ENCODE measurements at places on chromosomes 1 and 21.

DNA sequence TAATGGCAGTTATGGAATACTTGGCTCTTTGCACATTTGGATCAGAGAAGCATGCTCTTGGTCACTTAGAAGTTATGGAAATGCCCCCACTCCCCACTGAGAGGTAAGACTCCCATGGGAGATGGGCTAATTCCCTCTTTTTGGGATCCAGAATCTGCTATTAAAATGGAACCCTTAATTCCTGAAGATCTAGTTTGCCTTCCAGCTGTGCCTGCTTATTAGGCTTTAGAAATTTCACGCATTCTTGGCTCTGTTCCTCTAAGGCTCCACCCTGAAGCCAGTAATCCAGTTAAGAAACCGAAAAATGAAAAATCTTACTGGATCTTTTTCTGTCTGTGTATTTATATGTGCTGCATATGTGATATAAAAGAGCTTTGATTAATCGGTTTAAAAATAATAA is 76.7 kb downstream of the USH2A start:
- peak; percentile 26 for DNase-seq

GRCh38 chr1:181104790-181105133 is 16.3 kb downstream of the IER5 start:
- DNase-seq, result no peak

DNA sequence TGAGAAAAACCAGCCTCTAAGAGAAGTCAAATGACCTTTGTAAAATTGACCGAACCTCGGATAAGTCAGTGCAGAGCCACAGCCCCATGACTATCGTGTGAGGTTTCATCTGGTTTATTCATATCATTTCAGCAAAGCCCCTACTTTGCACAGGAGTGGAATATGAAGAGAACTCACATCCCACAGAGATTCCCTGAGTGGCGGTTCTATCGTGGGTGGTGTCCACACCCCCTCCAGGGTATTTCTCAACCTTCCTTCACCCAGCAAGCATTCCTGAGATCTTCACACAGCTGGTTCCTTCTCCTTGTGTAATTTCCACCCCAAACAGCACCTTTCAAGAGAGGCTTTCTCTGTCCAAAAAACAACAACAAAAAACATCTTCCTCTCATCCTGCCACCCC is 47.5 kb downstream of the EVA1C start:
- DNase-seq, result no peak

- no peak for DNase-seq
Observed at GRCh38 chr1:228150461-228151179, 890 bp downstream of the GJC2 start.

DNA sequence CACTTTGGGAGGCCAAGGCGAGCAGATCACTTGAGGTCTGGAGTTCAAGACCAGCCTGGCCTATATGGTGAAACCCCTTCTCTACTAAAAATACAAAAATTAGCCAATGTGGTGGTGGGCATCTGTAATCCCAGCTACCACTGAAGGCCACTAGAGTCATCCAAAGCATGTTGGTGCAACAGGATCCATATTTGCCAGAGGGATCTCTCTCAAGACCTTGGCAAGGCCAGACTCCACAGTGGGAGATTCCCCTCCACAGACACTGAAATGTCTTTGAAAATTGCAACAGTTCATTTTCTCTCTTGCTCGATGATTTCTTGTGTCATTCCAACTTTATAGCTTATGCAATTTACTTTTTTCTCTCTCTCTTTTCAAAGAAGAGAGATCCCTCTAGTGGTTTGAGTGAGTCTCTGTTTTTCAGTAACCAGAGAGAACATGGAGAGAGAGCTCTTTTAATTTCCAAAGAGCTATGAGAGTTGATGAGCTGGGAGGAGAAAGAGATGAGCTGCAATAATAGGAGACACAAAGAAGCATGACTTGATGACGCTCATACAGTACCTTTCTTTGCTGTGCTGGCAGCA is 176.8 kb upstream of the USP25 start:
- DNase-seq, result no peak

DNA sequence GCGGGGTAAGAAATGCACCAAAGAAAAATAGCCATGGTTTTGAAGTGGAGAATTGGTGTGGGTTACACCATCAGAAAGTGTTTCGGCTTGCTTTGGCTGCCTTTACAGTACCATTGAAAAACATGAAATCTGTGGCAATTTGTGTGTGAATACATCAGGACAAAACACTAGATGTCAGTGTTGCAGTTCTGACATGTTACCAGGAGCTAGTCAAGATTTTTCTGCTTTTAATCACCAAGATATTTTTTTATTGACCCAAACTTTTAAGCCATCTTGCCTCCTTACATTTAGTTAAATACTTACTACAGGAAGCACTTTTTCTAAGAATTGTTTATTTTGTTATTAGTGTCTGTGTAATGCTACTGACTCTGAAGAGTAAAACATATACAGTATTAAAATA is 14.3 kb downstream of the RRP15 start:
- no peak for DNase-seq

- DNase-seq, result no peak
Observed at GRCh38 chr1:23341931-23342692, 2.0 kb downstream of the HNRNPR start.

DNA sequence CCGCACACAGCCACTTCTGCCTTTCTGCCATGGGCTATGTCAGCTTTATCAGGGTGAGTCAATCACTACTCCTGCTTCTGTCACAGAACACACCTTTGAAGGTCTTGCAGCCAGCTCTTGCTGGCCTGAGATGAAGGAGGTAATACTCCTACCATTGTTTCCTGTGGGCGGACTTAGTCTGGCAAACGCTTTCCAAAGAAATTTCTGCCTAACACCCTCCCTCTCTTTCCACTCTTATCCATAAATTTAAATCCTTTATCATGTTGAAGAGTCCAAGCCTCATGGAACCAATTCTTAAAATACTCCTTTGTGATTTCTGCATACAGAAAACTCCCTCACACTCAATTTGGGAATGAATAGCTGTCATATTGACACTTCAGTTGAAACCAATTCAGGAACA is 633.1 kb upstream of the CHRM3 start:
- DNase-seq, result no peak

DNA sequence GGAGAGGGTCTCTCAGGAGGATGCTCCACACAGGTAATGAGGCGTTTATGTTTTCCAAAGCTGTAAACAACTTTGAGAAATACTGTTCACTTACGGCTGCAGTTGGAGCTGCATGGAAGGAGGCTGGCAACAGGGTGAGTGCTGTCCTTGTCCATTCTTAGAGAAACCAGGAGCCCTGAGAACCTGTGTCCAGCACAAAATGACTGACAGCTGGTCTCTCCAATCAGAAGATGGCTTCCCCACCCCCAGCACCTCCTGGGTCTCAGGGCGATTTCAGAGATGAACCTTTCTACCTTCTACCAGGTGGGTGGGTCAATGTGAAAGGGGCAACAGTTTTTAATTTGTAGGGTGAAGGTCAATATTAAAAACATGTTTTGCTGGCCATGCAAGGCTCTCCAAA is 353.6 kb downstream of the NPHP4 start:
- no peak for DNase-seq

DNA sequence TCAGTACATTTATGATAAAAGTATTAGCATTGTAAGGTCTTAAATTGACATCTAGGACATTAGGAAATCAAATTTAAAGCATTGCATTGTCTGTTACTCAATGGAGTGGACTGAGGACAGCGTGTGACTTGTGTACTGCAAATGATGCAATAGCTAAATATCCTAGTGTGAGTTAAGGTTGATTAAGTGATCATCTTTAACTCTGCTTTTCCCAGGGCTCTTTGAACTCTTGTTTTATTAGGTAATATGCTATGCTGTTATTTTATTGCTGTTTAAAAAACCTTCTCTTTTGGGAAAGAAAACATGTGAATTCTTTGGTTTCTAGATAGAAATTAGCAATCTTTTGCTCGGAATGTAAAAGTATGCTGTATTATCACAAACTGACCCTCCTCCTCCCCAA is 38.6 kb downstream of the NFIA start:
- DNase-seq, result no peak

DNA sequence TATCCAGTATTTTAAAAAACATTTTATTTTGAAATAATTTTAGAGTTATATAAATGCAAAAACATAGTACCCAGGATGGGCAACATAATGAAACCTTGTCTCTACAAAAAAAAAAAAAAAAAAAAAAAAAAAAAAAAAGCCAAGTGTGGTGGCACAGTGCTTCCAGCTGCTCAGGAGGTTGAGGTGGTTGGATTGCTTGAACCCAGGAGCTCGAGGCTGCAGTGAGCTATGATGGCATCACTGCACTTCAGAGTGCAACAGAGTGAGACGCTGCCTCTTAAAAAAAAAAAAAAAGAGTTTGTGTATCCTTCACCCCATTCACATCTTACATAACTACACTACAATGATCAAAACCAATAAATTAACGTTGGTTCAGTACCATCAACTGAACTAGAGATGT is 115.6 kb upstream of the KIF26B start:
- DNase-seq, result no peak

GRCh38 chr1:1777950-1778662 is at the start of gene NADK:
TSS of gene NADK (minus strand) at chr1:1778470. CDS start at chr1:1765406, 13,064 bp downstream.
- no peak for DNase-seq

- no peak for DNase-seq
Observed at GRCh38 chr1:65525266-65526048, 105.0 kb downstream of the LEPR start.

DNA sequence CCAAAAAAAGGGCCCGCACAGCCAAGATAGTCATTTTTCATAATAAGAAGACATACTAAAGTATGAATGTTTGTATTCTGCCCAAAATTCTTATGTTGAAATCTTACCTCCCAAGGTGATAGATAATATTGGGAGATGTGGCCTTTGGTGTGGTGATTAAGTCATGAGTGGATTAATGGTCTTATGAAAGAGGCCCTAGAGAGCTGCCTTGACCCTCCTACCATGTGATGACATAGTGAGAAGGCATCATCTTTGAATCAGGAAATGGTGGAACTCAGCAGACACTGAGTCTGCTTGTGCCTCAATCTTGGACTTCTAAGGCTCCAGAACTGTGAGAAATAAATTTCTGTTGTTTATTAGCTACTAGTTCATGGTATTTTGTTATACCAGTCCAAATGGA is 11.8 kb upstream of the RNPC3 start:
- no peak for DNase-seq

- no peak for DNase-seq
Observed at GRCh38 chr1:5597991-5598823, 394.0 kb downstream of the NPHP4 start.

GRCh38 chr1:243765676-243766075 is 84.4 kb downstream of the AKT3 start:
- DNase-seq, result no peak

- no peak for DNase-seq
Observed at GRCh38 chr1:201353186-201353940, 24.1 kb downstream of the TNNT2 start.

GRCh38 chr1:27507960-27508665 is 18.1 kb upstream of the WASF2 start:
- no peak for DNase-seq

DNA sequence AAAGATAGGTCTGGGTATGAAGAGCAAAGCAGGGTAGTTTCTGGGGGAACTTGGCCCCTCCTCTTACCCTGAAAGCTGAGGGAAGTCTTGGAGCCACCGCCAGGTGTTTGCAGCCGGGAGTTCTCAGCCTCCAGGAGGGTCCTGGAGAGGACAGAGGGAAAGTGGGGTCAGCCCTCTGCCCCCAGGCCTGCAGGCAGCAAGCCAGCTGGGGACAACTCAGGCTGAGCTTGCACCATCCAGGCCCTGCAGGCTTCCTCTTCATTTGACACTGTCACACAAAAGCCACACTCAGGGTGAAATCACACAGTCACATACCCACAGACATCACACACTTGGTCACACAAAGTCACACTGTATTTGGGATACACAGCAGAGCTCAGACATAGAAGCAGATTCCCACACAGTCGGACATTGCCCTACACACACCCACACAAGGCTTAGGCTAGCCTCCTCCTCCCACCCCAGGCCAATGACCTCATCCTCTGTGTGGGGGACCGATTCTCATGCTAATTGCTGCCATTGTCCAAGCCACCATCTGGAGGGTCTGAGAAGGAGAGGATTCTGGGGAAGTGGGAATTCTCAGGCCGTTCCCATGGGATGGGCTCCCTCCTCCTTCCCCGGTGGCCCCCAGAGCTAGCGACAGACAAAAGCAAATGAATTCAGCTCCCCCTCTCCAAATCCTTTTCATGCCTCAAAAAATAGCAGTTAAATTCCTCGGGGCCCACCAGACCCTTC is 3.7 kb downstream of the NES start:
- DNase-seq, result no peak

DNA sequence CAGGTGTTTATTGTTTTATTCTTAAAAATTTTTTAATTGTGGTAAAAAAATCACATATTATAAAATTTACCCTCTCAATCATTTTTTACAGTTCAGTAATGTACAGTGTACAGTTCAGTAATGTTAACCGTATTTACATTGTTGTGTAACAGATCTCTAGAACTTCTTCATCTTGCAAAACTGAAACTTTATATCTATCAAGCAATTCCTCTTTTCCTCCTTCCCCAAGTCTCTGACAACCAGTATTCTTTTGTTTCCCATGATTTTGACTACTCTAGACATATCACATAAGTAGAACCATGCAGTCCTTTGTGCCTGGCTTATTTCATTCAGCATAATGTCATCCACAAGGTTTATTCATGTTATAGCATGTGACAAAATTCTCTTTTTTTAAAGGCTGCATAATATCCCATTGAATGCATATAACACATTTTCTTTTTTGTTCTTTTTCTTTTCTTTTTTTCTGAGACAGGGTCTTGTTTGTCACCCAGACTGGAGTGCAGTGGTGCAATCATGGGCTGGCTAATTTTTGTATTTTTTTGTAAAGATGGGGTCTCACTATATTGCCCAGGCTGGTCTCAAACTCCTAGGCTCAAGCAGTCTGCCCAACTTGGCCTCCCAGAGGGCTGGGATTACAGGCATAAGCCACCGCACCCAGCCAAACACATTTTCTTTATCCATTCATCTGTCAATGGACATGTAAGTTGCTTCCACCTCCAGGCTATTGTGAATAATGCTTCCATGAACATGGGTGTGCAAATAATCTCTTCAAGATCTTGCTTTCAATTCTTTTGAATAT is 17.2 kb upstream of the RCSD1 start:
- no peak for DNase-seq

GRCh38 chr1:99645203-99645602 is 710 bp upstream of the PALMD start:
- DNase-seq, result peak; percentile 84

- no peak for DNase-seq
Observed at GRCh38 chr1:6248161-6248776, 4.3 kb downstream of the HES3 start.

DNA sequence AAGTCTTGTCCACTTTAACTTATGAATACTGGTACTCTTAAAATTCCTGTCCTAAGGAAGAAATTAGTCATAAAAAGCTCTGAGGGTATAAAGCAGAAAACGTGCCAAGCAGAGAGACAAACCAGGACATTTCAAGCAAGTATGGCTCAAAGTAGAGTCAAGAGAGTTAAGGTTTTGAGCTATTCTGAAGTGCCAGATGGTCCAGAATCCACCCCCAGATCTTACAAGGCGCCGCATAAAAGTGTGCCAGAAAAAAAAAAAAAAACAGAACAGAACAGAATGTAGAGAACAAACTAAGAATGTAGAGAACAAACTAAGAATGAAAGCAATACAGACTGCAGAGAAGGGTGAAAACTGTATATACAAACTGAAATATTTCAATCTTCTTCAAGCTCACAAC is 12.5 kb downstream of the EPS15 start:
- peak; percentile 34 for DNase-seq

GRCh38 chr21:26388731-26389231 is 184.3 kb downstream of the CYYR1 start:
- DNase-seq, result no peak

Measured in retinal pigment epithelial cell (primary cell).